ENCODE measurements at places on chromosomes 2 and 18.
A peak's percentile ranks its signal among the peaks of the same experiment; 100 is the strongest.

DNA sequence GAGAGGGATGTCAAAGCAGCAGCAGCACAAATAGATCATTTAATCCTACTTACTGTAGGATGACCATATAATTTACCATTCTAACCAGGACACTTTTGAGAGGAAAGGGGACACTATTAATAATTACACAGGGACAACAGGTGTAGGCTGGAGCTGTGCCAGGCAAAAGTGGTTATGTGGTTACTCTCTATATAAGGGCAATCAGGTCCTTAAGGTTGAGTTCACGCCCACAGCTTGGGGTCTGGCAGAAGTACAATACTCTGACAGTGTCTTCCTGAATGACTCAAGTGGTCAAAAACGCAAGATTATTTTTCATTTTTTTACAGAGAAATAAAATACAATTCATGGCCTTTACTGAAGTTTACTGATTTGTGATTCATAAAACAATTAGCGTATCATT lies 2.8 kb downstream of the PREPL start:
- no peak for ATAC-seq

DNA sequence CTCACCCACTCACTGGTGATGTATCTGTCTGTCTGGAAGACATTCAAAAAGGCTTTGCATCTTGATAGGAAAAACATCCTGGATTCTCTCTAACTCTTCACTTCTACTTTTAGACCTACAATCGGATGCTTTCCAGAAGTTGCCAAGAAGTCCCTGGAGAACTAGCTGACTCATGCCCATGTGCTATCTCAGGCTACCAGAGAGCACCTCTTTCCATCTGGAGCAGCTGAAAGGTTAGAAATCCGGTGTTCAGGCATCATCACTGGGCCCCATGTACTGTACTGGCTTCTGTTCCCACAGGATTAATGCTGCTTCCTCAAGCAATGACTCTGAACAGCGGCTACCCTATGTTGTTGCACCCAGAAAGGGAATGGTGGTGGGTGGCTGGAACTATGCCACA lies 259.0 kb downstream of the NBAS start:
- ATAC-seq = no peak

DNA sequence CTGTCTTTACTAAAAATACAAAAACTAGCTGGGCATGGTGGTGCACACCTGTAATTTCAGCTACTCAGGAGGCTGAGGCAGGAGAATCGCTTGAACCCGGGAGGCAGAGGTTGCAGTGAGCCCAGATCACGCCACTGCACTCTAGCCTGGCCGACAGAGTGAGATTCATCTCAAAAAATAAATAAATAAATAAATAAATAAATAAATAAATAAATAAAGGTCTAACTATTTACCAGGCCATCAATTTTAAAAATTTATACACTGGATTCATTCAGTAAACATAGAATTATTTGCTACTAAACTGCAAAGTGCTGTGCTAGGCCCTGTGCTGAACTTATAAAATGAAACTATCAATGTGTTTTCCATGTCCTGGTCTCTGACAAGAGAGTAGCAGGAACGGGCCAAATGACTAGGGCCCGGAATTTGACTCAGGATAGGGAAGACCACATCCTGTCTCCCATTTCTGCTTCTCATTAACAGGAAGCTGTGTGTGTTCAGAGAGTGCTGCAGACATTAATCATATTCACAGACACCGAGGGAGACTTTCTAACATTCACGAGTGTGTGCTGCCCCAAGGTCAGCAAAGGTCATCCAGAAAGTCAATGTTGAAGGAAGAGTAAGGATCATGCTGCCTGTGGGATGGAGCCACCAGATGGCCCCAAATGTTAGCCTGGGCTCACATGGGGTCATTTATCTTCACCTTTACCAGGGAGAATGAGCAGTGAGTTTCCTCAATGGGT lies 95.8 kb downstream of the SPP2 start:
- ATAC-seq = no peak

GRCh38 chr2:143482771-143483170 lies 353.6 kb downstream of the ARHGAP15 start:
- no peak for ATAC-seq

DNA sequence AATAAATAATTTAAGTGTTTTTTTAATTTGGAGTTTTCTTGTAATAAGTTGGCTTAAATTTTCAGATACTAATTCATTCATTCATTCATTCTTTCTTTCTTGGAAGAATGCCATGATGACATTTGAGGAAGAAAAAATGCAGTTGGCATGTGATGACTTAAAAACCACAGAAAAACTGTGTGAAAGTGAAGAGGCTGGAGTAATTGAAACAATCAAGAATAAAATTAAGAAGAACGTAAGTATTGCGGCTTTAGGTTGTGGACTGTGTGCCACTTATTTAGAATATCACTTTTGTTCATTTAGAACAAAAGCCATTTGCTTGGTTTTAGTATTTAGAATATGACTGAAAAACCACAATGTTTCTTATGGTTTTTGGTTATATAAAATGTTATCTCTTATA lies 51.4 kb downstream of the TTC39C start:
- ATAC-seq = no peak

GRCh38 chr2:54657664-54658083 lies 65.8 kb upstream of the EML6 start:
- ATAC-seq = peak; percentile 41

- no peak for ATAC-seq
Observed at GRCh38 chr18:79384151-79384807, 11.5 kb upstream of the NFATC1 start.

DNA sequence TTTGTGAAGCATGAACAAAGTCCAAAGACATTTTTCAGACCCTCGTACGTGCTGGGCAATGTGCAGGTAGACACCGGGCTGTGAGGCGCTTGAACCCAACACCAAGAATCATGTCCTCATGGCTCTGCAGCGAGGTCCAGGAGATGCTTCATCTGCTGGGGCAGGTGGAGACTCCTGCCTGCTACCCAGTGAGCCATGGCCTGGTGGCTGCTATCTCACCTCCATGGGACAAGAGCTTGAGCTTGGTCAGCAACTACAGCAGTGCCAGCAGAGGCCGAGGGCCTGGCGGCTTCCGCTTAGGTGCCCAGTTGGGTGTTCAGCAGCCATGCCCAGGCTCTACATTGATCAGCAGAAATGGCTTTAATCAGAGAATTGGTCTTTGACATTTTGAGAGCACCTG lies 281.0 kb upstream of the HS6ST1 start:
- no peak for ATAC-seq

DNA sequence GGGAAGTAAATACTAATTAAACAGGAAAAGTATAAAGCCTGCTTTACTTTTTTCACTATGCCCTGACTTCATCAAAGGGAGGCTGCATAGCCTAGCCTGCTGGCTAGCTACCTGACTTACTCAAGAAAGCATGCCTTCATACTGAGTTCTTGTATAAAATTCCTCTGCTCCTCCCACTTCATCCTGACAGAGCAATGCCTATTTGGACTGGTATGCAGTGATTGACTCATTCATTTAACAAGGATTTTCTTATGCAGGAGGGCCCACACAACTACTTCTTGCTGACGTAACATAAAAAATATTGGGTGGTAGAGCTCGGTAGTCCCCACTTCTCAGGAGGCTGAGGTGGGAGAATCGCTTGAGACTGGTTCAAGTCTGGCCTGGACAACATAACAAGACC lies 70.5 kb downstream of the PRPF40A start:
- no peak for ATAC-seq

GRCh38 chr2:129796801-129797488 lies 182.5 kb upstream of the RAB6C start:
- no peak for ATAC-seq

- ATAC-seq = no peak
Observed at GRCh38 chr2:166917415-166917814, 29.1 kb downstream of the XIRP2 start.

GRCh38 chr2:210713122-210713521 lies 156.7 kb downstream of the CPS1 start:
- ATAC-seq = no peak

GRCh38 chr2:41990688-41991087 lies 57.1 kb upstream of the PKDCC start:
- ATAC-seq = no peak

- ATAC-seq = no peak
Observed at GRCh38 chr2:33042265-33042664, 95.5 kb downstream of the LTBP1 start.

DNA sequence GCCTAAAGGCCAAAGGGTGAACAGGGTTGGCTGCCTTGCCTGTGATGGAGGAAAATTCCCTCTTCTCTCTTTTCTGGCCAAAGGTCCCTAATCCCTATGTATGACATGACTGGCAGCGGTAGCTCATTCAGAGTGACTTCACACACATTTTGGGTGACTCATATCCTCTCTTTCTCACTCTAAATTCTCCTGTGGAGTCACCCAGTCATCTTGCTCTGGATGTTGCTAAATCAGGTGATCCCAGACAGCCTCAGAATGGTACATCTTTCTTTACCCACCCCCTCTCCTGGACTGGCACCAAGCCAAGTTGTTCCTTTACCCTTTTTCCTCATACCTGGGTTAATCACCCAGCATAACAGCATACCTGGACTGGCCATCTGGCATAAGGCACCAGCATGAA lies 77.2 kb downstream of the NEURL3 start:
- ATAC-seq = peak; percentile 96

GRCh38 chr2:98172951-98173350 lies 86.0 kb downstream of the VWA3B start:
- no peak for ATAC-seq

DNA sequence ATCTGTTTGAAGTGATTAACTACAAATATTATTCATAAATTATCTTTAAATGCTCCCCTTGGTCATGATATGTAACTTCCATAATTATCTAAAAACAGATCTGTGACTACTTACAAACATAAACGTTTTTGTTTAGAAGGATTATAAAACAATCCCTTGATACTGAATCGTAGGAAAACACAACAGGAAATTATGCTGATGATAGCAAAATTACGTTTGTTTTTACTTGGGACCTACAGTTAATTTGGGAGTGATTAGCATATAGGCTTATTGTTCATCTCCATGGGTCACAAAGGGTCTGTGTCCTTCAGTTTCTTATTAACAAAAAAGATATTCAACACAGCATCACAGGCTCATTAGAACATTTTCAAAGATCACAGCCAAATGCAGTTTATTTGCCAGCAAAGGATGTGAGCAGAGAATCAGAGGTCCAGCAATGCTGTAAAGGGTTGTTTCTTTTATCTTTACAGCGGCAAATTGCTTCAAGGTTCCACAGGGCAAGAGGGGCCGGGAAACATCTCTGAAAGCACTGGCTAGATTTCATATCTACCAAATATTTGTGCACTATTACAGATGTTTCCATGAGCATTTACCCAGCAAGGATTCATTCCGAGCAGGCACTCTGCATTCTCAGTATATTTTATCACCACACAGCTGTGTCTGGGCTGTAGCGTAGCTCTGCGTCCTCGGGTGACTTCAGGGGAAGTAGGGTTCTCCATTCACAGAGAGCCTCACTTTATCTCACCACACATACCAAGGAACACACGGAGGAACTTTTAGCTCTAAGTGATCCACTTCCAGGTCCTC lies 4.1 kb downstream of the CCDC195 start:
- no peak for ATAC-seq

DNA sequence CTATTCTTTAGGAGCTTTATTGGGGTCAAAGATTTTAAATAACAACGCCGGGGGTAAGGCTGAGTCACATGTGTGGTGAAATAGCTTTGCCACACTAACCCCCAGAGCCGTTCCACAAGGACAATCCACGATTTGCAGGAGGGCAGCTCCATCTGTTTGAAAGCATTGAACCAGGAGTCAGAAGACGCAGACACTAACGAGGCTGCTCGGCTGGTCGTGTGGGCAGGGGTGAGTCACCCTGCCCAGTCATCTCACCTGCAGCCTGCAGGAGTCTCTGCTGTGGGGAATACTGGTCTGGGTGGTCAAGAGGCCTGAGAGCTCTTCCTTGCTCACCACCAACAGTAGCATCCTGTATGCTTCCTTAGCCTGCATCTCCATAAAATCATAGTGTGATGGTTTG lies 149.2 kb upstream of the NCK2 start:
- ATAC-seq = peak; percentile 55

- no peak for ATAC-seq
Observed at GRCh38 chr2:26621469-26622199, 19.5 kb downstream of the CIB4 start.

- no peak for ATAC-seq
Observed at GRCh38 chr2:192983173-192983572, 788.4 kb upstream of the TMEFF2 start.

- ATAC-seq = peak; percentile 49
Observed at GRCh38 chr2:30272761-30273573, 41.6 kb downstream of the LBH start.

- no peak for ATAC-seq
Observed at GRCh38 chr2:9667826-9668225, 37.0 kb upstream of the YWHAQ start.

- peak; percentile 18 for ATAC-seq
Observed at GRCh38 chr2:213104092-213104902, 47.1 kb downstream of the IKZF2 start.

- no peak for ATAC-seq
Observed at GRCh38 chr18:32303400-32303799, 113.6 kb downstream of the MEP1B start.

- ATAC-seq = no peak
Observed at GRCh38 chr2:69097148-69097610, 84.2 kb downstream of the ANTXR1 start.

DNA sequence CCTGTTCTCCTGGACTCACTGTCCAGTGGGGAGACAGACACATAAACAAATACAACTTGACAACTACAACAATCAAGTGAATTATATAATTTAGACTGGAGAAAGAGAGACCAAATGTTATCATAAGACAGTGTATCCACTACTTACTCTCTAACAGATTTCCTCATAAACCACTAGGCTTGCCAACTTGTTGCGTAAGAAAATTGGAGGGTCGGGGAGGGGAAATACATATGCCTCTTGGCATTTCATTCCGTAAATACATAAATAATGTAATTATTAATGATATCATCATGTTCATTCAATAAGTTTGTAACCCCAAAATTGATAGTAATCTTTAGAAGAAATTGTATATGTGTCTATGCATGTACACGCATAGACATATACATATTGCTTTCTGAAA lies 14.9 kb downstream of the RAB6D start:
- no peak for ATAC-seq

DNA sequence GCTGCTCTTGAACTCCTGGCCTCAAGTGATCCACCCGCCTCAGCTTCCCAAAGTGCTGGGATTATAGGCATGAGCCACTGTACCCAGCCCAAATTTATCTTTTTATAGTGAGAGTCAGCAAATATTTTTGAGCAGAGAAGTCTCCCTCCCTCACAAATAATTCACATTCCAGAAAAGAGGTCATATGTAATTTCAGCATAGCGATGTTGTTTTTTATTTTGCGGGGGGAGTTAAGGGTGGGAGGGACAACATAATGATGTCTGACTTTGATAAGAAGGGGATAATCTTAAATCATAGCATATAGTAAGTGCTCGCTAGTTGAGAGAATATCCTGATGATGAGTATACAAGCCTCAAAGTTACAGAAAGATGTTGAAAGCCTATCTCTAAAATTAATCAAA lies 1090.2 kb upstream of the ACVR2A start:
- ATAC-seq = no peak

DNA sequence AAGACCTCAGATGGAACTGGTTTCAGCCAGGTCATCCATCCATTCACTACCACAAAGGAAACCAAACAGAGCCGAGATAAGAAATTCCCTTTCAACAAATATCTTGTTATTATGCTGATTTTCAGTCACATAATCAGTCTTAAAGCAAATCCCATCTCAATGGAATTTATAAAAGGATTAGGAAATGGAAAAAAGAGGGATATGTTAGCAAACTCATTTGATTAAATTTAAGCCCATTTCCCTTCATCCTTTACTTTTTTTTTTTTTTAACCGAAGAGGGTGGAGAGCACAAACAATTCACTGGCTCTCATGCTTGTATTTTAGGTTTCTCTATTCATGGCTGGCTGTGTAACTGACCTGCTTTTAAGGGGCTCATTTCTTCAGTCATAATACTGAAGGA lies 109.0 kb upstream of the GATA6 start:
- no peak for ATAC-seq

- ATAC-seq = no peak
Observed at GRCh38 chr18:78781601-78781960, 198.0 kb upstream of the SALL3 start.

Data from activated CD4-positive, CD25-positive, alpha-beta regulatory T cell treated with anti-CD3 and anti-CD28 coated beads, Interleukin-2, amount 50 U/mL, for 24 hours (primary cell).